ENCODE measurements at places on chromosomes 11 and 22.

DNA sequence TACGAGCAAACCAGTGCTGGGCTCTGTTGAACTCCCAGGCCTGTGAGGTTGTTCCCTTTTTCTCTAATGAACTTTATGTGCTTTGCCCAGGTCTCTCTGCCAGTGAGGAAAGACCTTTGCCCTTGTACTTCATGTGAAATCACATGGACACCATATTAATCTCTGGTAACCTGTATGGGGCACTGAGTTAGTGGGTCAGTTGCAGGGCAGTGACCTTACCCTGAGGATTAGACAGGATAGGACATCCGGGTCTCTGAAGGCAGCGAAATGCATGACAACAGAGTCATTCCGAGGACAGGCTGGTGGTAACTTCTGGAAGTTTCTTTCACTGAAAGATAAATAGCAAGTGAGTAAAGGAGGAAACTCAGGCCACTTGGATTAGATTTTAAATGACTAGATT, 93.7 kb downstream of the ZBTB16 start:
- no peak for DNase-seq

DNA sequence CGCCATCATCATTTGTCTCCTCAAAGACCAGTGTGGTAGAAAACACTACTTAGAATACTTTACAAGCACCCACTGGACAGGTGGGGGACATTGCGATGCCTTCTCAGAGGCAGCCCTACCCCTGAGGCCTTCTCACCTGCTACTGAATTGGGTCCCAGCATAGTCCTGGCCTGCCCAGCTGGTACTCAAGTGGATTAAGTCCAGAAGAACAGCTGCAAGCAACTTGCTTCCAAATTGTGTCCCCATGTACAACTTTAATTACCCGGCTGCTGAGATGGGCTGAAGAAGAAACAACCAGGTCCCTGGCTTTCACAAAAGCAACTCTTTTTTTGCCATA, 12.3 kb downstream of the ABTB2 start:
- DNase-seq = no peak

DNA sequence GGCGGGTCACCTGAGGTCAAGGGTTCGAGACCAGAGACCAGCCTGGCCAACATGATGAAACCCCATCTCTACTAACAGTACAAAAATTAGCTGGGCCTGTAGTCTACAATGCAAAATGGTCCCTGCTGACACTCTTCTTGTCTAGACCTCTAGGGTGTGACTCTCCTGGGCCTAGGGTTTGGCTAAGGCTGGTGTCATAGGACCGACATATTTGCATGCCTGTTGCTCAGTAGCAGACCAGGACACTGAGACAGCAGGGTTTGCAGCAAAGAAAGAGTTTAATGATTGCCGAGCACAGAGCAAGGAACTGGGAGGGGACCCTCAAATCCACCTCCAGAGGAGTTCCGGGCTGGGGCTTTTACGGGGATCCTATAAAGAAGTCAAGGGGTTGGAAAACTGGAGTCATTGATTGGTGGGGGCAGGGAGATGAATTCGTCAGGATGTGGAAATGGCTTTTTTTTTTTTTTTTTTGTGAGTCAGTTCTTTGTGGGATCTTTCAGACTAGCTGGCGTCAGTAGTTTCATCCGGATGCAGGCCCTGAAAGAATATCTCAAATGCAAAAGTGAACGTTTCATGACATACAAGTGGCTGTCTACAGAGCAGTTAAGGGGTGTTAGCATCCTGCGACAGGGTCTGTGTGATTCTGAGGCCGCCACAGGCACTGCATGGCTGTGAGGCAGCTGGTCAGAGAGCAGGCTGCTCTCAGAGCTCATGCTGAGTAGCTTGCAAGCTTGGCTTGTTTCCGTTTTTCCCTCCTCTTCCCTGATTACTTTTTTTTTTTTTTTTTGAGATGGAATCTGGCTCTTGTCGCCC, 27.2 kb upstream of the A4GALT start:
- DNase-seq = no peak

DNA sequence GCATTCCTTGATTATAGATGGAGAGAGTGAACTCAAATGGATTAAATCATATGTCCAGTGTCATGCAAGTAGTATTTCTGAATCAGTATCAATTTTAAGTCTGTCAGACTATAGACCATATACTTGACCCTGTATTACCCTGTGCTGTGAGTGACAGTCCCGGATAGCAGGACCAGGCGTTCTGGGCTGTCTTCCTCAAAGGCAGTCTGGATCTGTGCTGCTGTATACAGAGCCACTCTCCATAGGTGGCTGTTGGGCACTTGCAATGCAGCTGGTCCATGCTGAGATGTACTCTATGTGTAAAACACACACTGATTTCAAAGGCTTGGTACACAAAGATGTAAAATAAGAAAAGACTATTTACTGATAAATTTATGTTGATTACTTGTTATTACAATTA, 294.3 kb downstream of the OPCML start:
- no peak for DNase-seq

- no peak for DNase-seq
These were observed 24.2 kb downstream of the LIF start for GRCh38 chr22:30222321-30222720.

DNA sequence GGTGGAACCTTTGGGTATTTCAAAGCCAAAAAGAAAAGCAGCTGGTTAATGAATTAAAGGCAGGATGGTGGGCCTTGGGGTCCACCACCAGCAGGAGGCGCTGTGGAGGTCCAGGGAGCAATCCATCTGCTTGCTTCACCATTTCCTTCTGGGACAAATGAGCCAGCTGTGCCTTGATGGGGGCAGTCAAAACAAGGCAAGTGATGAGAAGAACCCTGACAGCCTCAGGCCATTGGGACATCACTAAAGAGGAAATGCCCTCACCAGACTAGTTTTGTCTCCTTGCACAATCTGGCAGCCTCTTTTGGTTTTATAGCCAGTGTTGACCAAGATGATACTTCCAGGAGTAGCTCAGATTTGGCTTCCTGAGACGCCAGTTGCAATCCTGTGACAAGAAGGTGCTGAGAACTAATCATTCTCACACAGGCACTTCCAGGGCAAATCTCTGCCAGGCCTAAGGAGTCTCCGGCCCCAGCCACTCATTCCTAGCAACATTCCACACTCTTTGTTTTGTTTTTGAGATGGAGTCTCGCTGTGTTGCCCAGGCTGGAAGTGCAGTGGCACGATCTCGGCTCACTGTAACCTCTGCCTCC, 38.2 kb upstream of the WEE1 start:
- DNase-seq = peak; percentile 81

- no peak for DNase-seq
These were observed 19.9 kb upstream of the FAT3 start for GRCh38 chr11:92204731-92205130.

DNA sequence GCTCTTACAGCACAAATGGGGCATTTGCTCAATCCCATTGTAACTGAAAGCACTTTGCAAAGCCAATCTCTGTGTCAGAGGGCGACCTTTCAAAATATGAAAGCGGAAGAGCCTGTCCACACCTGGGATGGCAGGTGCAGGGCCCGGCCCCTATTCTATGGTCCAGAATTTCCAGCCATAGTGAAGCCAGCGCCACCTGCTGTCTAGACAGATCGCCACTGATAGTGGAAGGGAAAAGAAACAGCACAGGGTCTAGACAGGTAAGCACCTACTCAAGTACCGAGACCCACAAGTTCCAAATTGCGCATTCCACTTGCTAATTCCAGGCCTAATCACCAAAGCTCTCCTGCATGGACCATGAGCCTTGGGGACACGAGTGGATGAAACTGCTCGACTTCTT, 141.4 kb downstream of the NTM start:
- no peak for DNase-seq

- no peak for DNase-seq
These were observed 17.9 kb upstream of the KCNQ1OT1 start for GRCh38 chr11:2717561-2718325.

DNA sequence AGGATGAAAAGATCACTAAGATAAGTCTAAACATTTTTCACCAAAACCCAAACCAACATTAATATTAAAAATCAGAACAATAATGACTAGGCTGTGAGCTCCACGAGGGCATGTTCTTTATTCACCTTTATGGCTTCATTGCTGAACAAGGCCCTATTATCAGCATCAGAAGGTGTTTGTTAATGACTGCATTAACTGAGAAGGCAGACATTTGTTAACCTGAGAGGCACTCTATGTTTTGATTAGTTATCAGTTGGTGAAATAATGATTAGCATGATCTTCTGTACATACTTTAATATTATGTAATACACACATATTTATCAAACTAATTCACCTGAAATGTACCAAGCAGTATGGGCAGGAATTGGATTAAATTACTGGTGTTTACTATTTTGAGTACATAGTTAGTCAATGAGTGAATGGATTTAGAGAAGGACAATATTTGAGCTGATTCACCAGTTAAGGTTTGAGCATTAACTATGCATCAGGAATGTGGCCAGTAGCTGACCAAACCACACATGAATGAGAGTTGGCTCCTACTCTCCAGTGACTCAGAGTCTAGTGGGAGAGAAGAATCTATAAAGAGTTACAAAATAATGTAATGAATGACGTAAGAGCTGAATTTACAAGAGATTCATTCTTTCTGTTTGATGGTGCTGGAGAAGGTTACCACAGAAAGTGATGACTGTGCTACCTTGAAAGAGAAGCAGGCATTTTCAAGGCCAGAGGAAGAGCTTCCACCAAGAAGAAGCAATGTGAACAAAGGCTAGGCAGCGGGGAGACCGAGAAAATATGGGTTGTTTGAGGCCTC, 6.7 kb downstream of the IL18 start:
- no peak for DNase-seq

GRCh38 chr11:41222236-41222635, 237.2 kb downstream of the LRRC4C start:
- DNase-seq = no peak

- DNase-seq = no peak
These were observed 12.9 kb upstream of the ARFGAP3 start for GRCh38 chr22:42869888-42870480.

GRCh38 chr22:46954781-46955180, 192.3 kb downstream of the TBC1D22A start:
- DNase-seq = no peak

- DNase-seq = no peak
These were observed 51.0 kb downstream of the SYTL2 start for GRCh38 chr11:85759915-85760314.

GRCh38 chr11:96278039-96278897, 64.7 kb downstream of the MAML2 start:
- DNase-seq = no peak

- DNase-seq = no peak
These were observed 716.6 kb upstream of the LUZP2 start for GRCh38 chr11:23780231-23780630.

DNA sequence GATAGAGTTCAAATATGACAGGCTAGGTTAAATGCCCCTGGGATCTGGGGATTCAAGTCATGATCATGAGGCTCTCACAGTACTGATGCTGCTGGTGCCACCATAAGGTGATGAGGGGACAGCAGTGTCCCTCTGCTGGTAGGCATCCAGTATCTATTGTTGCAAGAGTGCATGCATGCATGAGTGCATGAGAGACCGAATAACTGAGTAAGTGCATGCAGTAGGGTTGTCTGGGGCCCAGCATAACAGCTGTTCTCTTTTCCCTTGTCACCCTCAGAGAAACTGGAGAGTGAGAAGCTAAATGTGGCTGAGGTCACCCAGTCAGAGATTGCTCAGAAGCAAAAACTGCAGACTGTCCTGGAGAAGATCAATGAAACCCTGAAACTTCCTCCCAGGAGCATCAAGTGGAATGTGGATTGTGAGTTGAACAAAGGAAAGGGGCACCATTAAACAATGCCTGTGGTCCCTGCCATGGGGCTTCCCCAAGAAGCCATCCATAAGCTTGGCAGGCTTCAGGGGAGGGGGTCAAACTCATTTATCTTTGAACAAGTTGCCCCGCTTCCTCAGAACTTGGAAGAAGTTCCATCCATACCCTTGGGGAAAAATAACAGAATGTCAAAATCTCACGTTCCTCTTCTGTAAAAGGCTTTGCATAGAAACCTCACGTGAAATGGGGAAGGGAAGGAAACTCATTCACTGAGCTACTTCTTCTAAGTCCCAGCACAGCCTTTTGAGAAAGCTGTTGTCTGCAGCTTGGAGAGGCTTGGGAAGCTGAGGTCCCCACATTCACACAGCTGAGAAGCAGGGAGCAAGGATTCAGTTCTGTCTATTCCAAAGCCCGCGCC, 119.0 kb downstream of the PARVA start:
- no peak for DNase-seq

DNA sequence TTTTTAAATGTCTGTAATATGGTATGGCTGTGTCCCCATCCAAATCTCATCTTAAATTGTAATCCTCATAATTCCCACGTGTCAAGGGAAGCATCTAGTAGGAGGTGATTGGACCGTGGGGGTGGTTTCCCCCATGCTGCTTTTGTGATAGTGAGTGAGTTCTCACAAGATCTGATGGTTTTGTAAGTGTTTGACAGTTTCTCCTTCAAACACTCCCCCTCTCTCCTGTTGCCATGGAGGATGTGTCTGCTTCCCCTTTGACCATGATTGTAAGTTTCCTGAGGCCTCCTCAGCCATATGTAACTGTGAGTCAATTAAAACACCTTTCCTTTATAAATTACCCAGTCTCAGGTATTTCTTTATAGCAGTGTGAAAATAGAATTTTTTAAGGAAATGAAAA, 31.1 kb upstream of the CD44 start:
- no peak for DNase-seq

GRCh38 chr11:94884376-94884775, 89.0 kb downstream of the CWC15 start:
- DNase-seq = no peak

- no peak for DNase-seq
These were observed 8.5 kb downstream of the SIPA1 start for GRCh38 chr11:65646288-65646957.

- DNase-seq = peak; percentile 7
These were observed 4.9 kb downstream of the MUC5AC start for GRCh38 chr11:1162491-1163311.

DNA sequence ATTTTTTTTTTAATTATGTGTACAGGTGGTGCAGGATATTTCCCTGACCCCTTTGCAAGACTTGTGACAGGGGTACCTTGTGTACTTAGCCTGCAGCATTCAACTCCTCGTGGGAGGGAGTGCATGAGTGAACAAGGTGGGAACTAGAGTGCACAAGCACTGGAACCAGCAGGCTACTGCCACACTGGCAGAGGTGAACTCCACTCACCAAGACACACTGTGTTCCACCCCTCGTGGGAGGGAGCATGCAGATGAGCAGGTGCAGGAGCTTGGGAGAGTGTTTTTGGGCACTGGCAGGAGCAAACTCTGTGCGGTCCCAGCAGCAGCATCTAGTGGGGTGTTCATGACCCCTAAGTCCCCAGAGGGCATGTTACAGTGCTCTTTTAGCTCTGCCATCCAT, 282.7 kb upstream of the PLET1 start:
- DNase-seq = no peak

GRCh38 chr11:116793772-116794097, 2.1 kb upstream of the APOA5 start:
- DNase-seq = no peak

GRCh38 chr11:45757672-45758071, 47.3 kb upstream of the SLC35C1 start:
- no peak for DNase-seq

GRCh38 chr11:11416502-11416901, 63.5 kb upstream of the CSNK2A3 start:
- DNase-seq = no peak

- DNase-seq = no peak
These were observed 21.2 kb downstream of the PLAAT3 start for GRCh38 chr11:63592975-63593395.
